Stimulated activated CD8-positive, alpha-beta memory T cell treated with anti-CD3 and anti-CD28 coated beads, Interleukin-15, amount 100 ng/mL, for 48 hours (primary cell): ENCODE measurements at places on chromosomes 1 and 21.

- DNase-seq = no peak
Observed at GRCh38 chr1:98371764-98372163, 289.8 kb upstream of the SNX7 start.

DNA sequence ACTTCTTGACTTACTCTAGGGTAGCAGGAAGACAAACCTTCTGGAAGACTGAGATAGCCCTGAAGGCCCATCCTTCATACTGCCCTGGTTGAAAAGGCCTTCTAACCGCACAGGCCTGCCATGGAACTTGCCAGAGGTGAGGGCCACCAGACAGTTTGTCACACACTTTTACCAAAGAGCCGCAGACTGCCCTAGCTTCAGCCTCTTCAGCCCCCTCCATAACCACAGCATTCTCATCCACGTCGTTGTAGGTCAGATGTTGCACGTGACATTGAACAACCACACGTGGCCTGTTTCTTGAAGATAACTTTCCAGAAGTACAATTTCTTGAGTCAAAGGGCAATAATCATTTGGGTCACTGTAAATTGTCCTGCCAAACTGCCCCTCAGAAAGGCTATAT is 18.9 kb downstream of the ZNF362 start:
- DNase-seq = no peak

DNA sequence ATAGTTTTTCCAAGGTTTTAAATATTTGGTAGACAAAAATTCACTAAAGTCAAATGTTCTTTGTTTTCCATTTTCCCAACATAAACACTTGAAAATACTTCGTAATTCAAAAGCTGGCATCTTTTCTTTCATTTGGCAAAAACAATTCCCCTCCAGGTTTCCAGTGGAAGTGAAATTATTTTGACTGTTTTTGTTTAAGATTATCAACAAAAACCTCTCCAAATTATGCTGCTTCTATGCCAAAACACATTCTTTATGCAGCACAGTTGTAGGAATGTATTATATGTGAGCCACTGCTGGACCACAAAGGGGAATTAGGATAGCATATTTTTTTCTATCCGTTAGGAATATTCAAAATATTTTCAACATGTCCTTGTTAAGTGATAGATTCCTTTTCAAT is 44.1 kb downstream of the SLC5A9 start:
- DNase-seq = no peak

DNA sequence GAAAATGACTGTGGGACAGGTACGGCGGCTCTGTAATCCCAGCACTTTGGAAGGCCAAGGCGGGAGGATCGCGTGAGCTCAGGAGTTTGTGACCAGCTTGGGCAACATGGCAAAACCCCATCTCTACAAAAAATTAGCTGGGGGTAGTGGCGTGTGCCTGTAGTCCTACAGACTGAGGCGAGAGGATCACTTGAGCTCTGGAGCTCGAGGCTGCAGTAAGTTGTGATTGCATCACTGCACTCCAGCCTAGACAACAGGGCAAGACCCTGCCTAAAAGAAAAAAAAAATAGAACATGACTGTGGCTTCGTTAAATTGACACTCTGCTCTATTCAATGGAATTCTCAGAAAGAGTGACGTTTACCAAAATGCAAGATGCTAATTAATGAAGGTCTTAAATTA is 3.9 kb upstream of the DBT start:
- DNase-seq = no peak

GRCh38 chr1:160708118-160708517 is 3.5 kb downstream of the CD48 start:
- no peak for DNase-seq

- DNase-seq = no peak
Observed at GRCh38 chr1:22582661-22583635, 19.7 kb downstream of the EPHA8 start.
